ENCODE measurements at places on chromosomes 5 and 9.

- peak; percentile 27 for DNase-seq
Observed at GRCh38 chr5:96657068-96657467, 5.1 kb upstream of the CAST start.

DNA sequence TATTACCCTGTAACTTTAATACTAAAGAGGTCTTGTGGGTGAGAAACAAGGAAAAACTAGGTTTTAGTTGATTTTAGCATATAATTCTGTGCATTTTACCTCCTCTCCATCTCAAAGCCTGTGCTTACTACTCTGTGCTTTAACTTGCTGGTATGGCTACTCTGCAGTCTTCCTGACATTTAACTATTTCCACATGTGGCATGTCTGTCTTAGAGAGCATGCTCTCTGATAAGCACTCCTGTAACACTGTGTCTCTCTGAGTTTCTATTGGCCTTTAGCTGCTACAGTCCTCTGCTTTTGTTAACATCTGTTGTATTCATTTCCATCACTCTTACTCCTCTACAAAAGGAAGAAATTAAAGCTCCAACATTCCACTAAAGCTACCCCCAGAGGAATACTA lies 418.3 kb downstream of the RAB3C start:
- no peak for DNase-seq

DNA sequence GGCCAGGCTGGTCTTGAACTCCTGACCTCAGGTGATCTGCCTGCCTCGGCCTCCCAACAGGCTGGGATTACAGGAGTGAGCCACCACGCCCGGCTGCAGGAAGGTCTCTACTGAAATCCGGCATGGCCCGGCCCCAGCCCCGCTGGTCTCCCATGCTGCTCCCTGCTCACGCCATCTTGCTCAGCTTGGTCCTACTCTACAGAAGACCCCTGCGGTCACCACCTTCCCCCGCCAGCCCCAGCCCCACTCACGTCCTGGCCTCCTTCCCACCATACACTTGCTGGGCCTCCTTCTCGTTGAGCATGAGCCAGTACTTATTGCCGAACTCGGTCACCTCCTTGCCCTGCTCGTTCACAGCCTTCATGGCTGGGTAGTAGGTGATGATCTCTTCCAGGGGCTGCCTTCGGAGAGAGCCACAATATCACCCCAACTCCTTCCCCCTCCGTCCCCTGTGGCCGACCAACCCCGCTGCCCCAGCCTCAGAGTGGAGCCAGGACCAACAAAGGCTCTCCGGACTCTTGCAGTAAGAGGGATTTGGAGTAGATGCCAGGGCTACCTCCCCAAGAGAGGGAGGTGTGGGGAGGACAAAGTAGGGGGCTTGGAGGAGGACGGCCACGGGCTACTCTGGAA lies 4.0 kb downstream of the PTGES2 start:
- DNase-seq: no peak

DNA sequence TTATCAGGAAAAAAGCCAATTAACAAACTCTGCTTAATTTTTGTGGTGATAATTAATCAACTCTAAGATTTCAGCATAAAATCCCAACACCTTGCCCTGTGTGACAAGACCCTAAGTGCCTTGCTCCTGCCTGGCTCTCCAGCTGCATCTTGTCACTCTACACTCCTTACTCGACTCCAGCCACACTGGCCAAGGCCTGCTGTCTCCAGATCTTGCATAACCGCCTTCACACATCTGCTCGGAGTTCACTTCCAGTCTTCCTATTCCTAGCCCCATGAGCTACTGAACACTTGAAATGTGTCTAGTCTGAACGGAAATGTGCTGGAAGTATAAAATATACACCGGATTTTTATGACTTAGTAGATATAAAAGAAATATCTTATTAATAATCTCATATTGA lies 259.6 kb downstream of the EPB41L4A start:
- no peak for DNase-seq

DNA sequence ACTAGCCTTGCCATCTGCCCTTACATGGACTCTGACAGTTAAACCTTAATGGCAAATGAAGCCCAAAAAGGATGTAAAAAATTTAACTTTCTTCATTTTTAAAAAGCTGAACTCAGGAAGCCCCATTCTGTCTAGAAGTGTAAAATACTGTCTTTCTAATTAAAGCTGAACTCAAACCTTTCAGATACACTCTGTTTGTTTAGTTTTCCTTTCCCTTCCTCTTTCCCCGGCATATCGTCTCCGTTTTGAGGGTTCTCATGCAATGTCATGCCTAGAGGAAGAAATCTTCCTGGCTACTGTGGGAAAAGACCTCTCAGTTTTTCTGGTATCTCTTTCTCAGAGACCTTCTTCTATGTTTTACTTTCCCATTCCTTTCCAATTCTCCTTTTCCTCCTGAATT lies 841.5 kb downstream of the DTWD2 start:
- DNase-seq: no peak

GRCh38 chr5:180632768-180633167 lies 16.6 kb downstream of the FLT4 start:
- no peak for DNase-seq

GRCh38 chr9:87959916-87960581 lies 14.3 kb downstream of the CDK20 start:
- DNase-seq: no peak

DNA sequence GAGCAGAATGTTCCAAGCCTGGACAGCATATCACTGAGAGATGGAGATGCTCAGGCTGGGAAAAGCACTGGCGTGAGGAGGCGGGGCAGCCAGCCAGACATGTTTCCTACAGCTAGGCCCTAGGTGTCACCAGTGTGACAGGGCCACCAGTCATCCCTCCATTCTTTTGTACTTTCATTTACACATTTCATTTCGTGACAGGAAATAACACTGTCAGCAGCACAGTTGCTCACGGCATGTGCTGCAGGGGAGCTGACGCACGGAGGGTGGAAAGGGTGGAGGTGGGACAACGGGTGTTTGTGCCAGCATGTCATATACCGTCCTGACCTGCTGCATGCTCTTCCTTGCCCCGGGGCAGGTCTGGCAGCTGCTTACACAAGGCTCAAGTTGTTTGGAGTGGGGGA lies 14.8 kb upstream of the CEMIP2 start:
- DNase-seq: peak; percentile 82

- DNase-seq: no peak
Observed at GRCh38 chr5:120228262-120229031, 235.7 kb upstream of the PRR16 start.

- DNase-seq: no peak
Observed at GRCh38 chr5:108375768-108376167, 6.1 kb downstream of the FBXL17 start.

GRCh38 chr5:60243713-60244112 lies 350.2 kb upstream of the PDE4D start:
- no peak for DNase-seq

Data from effector memory CD4-positive, alpha-beta T cell (primary cell).